Pericardium fibroblast (primary cell): ENCODE measurements at places on chromosomes 1 and 21. TPM values are rescaled to one million over a fixed set of nuclear protein-coding genes. Genes with fewer than 3 reads are reported as not detected.

The TTLL10 gene
- total RNA-seq = not detected in 2 replicates

The FAM43B gene
- total RNA-seq = 0.12 and 0.77 TPM in 2 replicates

The TTLL7 gene
- 2.1 and 2.4 TPM in 2 replicates for total RNA-seq

The DCST1 gene
- total RNA-seq = not detected in 2 replicates
